ENCODE measurements at places on chromosomes 3 and 15.

- DNase-seq = no peak
Measured at GRCh38 chr3:177563243-177563780, 366.0 kb upstream of the TBL1XR1 start.

DNA sequence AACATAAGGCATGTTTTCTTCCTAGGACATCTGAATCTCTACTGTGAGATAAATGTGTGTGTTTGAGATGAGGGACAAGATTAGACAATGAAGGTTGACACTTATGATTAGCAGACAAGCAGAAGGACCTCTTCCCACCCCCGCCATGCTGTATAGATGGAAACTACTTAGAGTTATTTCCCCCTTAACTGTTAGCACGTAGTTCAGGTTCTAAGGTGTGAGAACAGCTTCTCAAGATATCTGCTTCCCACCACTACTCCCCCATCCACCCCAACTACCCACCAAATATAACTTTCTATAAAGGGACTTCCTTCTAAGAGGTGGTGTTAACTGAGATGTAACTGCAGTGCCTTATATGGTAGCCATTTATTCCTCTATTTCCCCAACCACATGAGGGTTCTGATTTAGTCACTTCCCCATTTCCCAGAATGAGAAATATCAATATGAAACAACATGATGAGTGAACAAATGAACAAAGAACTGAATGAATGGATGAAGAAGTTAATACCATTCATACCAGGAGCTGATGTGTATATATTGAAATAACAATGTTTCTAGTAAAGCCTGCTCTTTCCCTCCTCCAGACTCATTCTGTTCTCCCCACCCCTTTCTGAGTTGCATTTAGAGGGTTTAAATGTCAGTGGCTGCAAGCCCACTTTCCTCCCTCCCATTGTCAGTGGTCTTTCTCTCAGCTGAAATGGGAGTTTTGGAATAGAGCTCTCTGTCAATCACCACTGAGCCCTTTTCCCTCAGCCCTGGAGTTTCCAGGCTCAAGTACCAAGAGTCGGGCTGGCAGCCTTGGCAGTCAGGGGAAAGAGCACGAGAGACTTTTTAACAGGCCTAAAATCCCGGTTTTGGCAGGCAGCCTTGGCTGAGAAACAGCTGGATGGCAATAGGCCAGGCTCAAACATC lies 7.7 kb upstream of the RFTN1 start:
- no peak for DNase-seq

DNA sequence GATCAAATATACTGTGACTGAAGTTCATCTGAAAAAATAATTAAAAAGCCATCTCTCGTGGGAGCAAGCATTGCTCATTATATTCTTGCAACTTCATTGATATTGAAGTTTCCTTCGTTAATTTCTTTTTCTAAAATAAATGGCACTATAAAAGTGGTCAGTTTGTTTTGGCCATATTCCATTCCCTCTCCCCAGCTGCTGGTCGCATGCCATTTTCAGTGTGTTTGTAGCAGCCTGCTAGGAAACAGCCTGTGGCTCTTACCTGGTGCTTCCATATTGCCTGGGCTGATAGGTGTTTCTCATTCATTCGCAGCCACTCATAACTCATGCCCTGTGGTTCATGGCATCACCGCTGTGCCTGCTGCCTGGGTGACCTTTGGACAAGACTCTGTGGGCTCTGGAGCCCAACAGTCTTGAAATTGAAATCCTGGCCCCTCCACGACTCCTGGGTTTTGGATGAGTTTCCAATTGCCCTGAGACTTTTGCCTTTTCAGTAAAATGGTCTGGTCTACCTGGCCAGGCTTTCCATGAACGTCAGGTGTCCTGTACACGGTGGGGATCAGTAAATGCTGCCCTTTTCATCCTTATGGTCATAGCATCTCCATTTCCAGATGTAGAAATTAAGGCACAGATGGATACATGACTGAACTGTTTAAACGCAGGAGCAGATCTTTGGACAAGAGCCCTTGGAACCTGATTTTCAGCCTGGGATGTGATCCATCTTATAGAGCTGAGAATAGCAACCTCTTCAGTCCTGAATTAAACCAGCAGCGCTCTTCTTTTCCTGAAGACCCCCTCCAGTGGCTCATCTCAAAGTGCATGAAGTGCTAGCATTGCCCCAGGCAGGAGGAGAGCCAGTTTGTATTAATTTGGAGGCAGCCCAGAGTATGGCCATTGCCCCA lies 69.4 kb downstream of the SLCO3A1 start:
- no peak for DNase-seq

DNA sequence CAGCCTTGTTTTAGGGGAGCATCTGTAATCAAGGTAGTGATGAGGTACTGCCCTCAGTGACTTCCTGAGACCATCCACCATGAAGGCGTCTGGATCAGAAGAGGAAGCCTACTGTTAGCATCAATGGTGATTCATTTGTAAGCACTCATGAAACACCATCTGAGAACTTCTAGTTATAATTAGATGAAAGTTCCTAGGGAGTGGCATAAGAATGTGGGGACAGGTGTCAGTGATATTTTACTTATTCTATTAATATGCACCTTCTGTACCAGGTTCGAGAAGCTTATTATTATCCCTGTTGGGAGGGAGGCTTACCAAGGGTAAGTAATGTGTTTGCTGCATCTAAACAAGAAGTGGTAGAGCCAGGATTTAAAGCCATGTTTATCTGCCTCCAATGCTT lies 295.8 kb upstream of the TBL1XR1 start:
- no peak for DNase-seq

DNA sequence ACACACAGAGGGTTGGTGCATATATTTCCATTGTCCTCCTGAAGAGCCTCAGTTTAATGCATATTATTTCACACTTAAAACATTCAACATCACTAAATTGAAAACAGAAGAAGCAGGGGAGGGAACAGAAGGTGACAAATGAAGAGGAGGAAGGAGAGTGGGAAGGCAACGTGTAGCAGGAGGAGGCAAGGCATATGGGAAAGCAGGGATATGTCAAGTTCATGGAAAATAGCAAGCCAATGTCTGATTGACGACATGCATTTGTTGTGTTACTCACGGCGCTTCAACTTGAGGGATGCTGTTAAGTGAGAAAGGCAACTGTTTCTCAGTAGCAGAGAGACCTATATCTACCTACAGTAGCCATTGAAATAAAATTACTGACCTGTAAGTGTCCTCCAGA lies 154.5 kb downstream of the NSUN3 start:
- no peak for DNase-seq

DNA sequence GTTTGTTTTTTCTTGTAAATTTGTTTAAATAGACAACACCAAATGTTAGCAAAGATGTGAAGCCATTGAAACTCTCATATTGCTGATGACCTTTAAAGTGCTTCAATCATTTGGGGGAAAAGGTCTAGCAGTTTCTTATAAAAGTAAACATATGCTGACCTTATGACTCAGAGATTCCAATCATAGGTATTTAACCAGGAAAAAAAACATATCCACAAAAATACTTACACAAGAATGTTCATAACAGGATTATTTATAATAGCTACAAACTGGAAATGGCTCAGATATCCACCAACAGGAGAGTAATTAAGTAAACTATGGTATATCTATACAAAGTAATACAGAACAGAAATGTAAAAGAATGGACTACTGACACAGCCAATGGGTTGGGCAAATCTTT lies 27.1 kb upstream of the RORA start:
- no peak for DNase-seq

- DNase-seq = no peak
Measured at GRCh38 chr15:84082739-84083138, 152.8 kb upstream of the GOLGA6L4 start.

GRCh38 chr3:130979117-130979516 lies 47.5 kb downstream of the ASTE1 start:
- no peak for DNase-seq

- no peak for DNase-seq
Measured at GRCh38 chr3:147945968-147946519, 536.9 kb downstream of the ZIC1 start.
